ENCODE measurements at places on chromosomes 12 and 14. TPM values are rescaled to one million over a fixed set of nuclear protein-coding genes. Genes with fewer than 3 reads are reported as not detected.

The DDX47 gene
- total RNA-seq: 87.7 TPM

The TAS2R8 gene
- total RNA-seq: not detected

The SOAT2 gene
- not detected for total RNA-seq

The AMDHD1 gene
- 0.28 TPM for total RNA-seq

The NFATC4 gene
- total RNA-seq: 11.1 TPM

The RNF212B gene
- total RNA-seq: not detected

The TMEM106C gene
- total RNA-seq: 84.6 TPM

The ADGRD1 gene
- total RNA-seq: 0.17 TPM

The CHFR gene
- total RNA-seq: 50.5 TPM

The C12orf60 gene
- 2.0 TPM for total RNA-seq

The PLEKHA5 gene
- 12.8 TPM for total RNA-seq

The CDCA4 gene
- total RNA-seq: 29.8 TPM

The SERPINA10 gene
- total RNA-seq: not detected

The FITM1 gene
- 0.51 TPM for total RNA-seq

The NGB gene
- not detected for total RNA-seq

The GAS2L3 gene
- total RNA-seq: 27.7 TPM

The VDR gene
- under 0.01 TPM for total RNA-seq

The HELB gene
- 4.1 TPM for total RNA-seq

The IRF9 gene
- total RNA-seq: 55.5 TPM

The TAS2R31 gene
- 6.8 TPM for total RNA-seq

The OTX2 gene
- total RNA-seq: not detected

The SSTR1 gene
- 0.33 TPM for total RNA-seq

The OR4K13 gene
- total RNA-seq: not detected

The FOXA1 gene
- not detected for total RNA-seq

The NEUROD4 gene
- total RNA-seq: not detected

The CMKLR1 gene
- 0.19 TPM for total RNA-seq

The SLC17A8 gene
- not detected for total RNA-seq

The COX8C gene
- not detected for total RNA-seq

The INHBC gene
- total RNA-seq: not detected

The RIMKLB gene
- total RNA-seq: 180 TPM

The STAB2 gene
- total RNA-seq: 4.6 TPM

The FGD4 gene
- 63.8 TPM for total RNA-seq

The SAMD15 gene
- total RNA-seq: 0.88 TPM

The MEG3 gene
- total RNA-seq: 2.2 TPM

All from dermis blood vessel endothelial cell (primary cell).